Stimulated activated CD8-positive, alpha-beta memory T cell treated with anti-CD3 and anti-CD28 coated beads, Interleukin-12 subunit alpha, Interleukin-12 subunit beta, amount 100 ng/mL, for 1 hour (primary cell): ENCODE measurements at places on chromosomes 12 and 14.

DNA sequence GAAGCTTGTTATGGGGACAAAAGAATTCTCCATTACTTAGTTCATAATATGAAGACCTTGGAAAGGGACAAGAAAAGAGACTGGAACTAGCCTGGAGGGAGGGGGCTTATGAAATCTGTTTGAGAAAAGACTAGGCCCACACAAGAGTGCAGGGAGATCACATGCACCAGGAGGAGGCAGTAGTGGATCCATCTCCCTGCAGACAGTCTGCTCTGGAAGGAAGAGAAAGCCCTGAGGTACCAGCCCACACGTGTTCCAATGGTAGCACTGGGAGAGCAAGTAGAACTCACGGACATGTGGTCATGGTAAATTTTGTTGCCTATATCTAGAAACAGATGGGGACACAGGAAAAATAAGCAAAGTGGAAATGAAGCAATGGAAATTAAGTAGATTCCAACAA, 445.4 kb downstream of the SOX5 start:
- no peak for DNase-seq

DNA sequence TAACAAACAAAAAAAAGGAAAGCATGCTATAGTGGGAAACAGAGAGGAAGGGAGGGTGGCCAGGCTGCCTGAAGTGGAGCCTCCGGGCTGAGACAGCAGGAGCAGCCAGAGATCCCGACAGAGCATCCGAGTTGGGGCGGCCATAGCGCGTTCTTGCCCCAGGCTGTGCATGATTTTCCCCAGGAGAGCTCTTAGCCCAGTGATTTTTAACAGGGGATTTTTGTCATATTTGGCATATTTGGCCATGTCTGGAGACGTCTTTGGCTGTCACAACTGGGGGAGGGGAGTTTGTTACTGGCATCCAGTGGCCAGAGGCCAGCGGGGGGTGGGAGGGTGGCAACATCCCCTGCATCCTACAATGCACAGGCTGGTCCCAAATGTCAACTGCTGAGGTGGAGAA, 23.6 kb downstream of the BDKRB1 start:
- DNase-seq: no peak

DNA sequence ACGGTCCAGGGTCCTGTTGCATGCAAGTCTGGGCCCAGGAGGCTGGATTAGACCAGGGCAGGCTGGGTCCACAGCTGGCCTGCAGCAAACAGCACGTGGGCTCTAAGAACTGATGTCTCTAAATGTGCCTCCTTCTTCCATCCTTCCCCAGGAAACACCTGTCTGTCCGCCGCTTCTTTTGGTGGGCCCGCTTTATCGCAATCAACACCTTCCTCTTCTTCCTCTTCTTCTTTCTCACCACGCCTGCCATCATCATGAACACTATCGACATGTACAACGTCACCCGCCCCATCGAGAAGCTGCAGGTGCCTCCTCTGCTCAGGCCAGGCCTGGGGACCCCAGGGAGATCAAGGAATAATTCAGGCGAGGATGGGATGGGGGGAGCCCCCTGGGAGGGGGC, 28.3 kb downstream of the NGB start:
- DNase-seq: no peak

DNA sequence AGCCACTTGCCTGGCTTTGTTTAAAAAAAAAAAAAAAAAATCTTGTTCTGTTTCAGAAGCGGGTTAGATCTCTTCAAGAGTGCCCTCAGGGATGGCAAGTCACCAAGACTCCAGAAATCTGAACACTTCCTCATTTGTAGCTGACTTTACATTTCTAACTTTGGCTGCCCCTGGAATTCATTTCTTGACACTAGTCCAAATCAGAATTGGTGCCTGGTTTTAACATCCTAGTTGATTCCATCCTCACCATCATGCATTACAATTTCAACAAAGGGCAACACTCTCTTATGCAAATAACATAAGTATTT, 295.5 kb downstream of the RMST start:
- DNase-seq: no peak
